ENCODE measurements at places on chromosomes 7 and 10. TPM values are rescaled to one million over a fixed set of nuclear protein-coding genes. Genes with fewer than 3 reads are reported as not detected.

TUBB8 gene
- total RNA-seq, result not detected

GJD4 gene
- total RNA-seq, result not detected

COL28A1 gene
- 0.58 TPM for total RNA-seq

VWDE gene
- not detected for total RNA-seq

SAMD9 gene
- total RNA-seq, result 1.5 TPM

NANOS1 gene
- total RNA-seq, result 21.4 TPM

DNA sequence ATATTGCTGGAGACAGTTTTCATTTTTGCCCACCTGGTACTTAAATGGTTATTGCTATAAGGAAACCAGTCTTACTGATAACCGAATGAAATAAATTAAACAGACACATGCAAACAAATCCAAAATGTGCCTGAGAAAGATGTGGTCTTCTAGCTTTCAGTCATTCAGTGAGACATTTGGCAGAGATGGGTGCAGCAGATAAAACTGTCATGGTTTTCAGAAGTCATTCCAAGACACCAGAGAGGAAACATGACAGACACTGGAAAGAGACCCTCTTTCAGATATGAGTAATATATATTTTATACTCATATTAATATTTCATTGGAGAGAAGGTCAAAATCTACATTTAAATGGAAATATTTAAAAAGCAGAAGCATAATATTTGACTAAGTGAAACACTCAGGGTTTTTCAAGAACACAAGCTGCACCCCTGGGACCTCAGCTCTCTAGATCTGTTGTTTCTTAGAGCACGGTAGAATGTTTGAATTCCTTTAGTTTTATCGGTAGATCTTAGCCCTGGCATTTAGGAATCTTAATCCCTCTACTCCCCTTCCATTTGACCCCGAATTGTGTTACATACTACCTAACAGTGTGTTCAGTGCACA lies 246.1 kb downstream of the AUTS2 start:
- H3K4me1 ChIP-seq, result peaks cover 9% of the 10 kb centered on the region
- no peak for DNase-seq
- H3K27ac ChIP-seq, result no peak overlapping the region
- no peaks in the 10 kb centered on the region for H3K27me3 ChIP-seq
- H3K4me3 ChIP-seq, result no peak overlapping the region

GRCh38 chr7:38512291-38512690 lies 118.9 kb downstream of the AMPH start:
- no peak overlapping the region for H3K27ac ChIP-seq
- H3K4me3 ChIP-seq, result no peak overlapping the region
- no peaks in the 10 kb centered on the region for H3K4me1 ChIP-seq
- no peaks in the 10 kb centered on the region for H3K36me3 ChIP-seq
- H3K27me3 ChIP-seq, result no peaks in the 10 kb centered on the region
- no peak for DNase-seq

- no peak overlapping the region for H3K4me3 ChIP-seq
- no peaks in the 10 kb centered on the region for H3K27me3 ChIP-seq
- H3K4me1 ChIP-seq, result no peaks in the 10 kb centered on the region
- no peak for DNase-seq
Measured at GRCh38 chr10:69080226-69080625, 7.7 kb upstream of the SRGN start.

DNA sequence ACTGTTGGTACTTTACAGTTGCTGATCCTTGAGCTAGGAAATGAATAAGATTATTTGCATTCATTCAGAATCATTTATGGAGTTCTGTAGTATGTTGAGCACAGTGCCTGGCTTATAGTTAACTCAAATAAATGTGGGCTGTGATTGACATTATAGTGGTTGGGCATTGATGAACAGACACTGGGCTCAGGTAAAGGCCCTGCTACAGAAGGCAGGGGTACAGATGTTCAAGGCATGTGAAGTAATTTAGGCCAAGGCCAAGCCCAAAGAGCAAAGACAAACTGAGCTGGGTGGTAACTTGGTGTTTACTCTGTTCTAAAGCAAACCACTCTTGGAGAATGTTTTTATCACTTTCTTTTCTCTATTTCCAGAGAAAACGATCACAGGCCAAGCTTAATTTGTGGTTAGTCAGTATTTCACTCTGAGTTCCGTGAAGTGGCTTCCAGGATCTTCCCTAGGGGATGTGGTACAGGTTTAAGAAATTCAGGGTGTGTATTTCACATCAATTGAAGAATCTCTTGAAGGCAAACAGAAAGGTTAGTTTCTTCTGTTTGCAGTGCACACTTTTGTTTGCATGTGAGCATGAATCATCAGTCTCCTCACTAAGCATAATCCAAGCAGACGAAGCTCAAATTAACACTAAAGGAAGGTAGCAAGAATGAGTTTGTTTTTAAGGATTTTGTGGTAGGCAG lies 113.9 kb upstream of the PRR15 start:
- no peak overlapping the region for H3K27ac ChIP-seq
- no peaks in the 10 kb centered on the region for H3K4me1 ChIP-seq
- no peaks in the 10 kb centered on the region for H3K36me3 ChIP-seq
- DNase-seq, result no peak
- no peak overlapping the region for H3K4me3 ChIP-seq

DNA sequence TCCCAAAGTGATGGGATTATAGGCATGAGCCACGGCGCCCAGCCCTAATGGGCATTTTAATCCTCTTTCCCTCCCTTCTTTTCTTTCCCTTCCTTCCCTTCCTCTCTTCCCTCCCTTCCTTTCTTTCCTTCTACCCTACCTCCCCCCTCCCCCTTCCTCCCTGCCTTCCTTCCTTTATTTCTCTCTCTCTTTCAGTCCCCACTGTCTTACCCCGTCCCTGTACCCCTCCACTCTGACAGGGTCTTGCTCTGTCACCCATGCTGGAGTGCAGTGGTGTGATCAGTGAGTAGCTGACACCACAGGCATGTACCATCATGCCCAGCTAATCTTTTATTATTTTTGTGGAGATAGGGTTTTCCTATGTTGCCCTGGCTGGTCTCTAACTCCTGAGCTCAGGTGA lies 24.2 kb downstream of the LCOR start:
- no peak overlapping the region for H3K27ac ChIP-seq
- H3K4me1 ChIP-seq, result peaks cover 63% of the 10 kb centered on the region
- no peak overlapping the region for H3K4me3 ChIP-seq
- H3K36me3 ChIP-seq, result no peaks in the 10 kb centered on the region

- H3K4me3 ChIP-seq, result no peak overlapping the region
- H3K27me3 ChIP-seq, result no peaks in the 10 kb centered on the region
- peak overlapping the region; percentile 95 for H3K27ac ChIP-seq
- DNase-seq, result no peak
- H3K36me3 ChIP-seq, result no peaks in the 10 kb centered on the region
Measured at GRCh38 chr10:24307696-24308485, 99.0 kb downstream of the KIAA1217 start.

DNA sequence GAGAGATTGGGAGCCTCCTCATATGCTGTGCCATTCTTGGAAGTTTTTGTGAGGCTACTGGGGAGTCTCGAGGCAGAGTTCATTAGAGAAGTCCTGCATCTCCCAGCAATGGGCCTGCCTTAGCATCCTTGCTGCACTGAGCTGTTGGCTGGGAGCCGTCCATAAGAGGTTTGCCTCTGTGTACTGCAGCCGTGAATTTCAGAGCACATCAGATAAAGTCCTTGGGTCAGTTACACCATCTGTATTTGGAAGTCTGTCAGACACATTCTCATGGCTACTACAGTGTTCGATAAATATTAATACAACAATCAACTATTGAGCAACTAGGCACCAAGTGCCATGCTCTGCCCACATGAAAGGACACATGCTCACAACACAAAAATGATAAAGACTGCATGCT lies 100.5 kb upstream of the SEC61G start:
- DNase-seq, result no peak
- no peak overlapping the region for H3K4me3 ChIP-seq
- no peaks in the 10 kb centered on the region for H3K36me3 ChIP-seq
- no peaks in the 10 kb centered on the region for H3K4me1 ChIP-seq

All from gastrocnemius medialis (tissue), 4 donors.